Activated CD4-positive, alpha-beta T cell treated with anti-CD3 and anti-CD28 coated beads, Interleukin-2, amount 50 U/mL, for 1 hour (primary cell): ENCODE measurements at places on chromosomes 3 and 15.

DNA sequence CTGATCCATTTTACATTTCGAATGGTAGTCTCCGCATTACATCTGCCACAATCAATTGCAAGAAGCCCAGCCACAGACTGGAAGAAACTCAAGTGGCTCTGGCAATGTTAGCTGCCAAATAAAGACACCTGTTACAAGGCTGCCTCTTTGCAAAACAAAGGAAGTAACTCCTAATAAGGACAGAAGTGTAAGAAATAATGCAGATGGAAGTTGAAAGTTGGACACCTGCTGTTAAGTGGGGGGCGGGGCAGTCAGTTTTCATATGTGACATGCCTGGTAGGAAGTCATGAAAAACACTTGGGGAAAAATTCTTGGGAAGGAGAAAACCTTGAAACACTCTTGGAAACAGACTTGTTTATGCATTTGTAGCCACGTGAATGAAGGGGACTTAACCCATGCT lies 54.1 kb upstream of the ATP2C1 start:
- DNase-seq: no peak

- no peak for DNase-seq
Measured at GRCh38 chr3:134446800-134447199, 39.0 kb downstream of the ANAPC13 start.

- no peak for DNase-seq
Measured at GRCh38 chr3:55189359-55189801, 261.5 kb upstream of the LRTM1 start.

DNA sequence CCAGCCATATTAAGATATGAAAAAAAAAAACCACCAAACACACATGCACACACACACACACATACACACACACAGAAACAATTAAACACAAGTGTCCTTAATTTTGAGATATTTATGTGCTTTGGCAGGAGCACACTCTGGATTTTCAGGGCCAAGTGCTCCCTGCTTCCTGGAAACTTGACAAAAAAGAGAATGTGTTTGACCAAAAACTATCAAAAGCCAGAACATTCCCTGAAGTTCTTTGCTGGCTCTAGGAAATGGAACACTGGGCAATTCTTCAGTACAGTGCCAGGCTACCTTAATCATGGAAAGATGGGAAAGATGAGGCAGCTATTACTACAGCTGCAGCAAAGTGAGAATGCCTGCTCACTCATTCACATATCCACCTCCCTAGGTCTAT lies 44.6 kb downstream of the P3H2 start:
- no peak for DNase-seq

DNA sequence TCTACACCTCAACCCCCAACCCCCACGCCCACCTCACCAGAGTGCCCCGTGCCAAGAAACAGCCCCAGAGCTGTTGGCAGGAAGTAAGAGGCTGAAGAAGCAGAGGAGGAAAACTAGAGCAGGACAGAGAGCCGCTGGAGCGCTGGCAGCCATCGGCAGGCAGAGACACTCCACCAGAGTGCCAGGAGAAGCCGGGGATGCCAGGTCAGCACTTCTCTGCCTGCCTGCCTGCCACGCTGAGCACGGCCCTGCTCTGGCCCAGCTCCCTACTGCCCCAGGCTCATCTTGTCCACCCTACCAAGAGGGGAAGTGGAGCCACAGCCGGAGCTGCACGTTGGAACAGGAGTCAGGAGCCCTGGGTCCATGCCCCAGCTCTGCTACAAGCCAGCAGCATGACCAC lies 29.7 kb downstream of the CACNA2D2 start:
- no peak for DNase-seq

DNA sequence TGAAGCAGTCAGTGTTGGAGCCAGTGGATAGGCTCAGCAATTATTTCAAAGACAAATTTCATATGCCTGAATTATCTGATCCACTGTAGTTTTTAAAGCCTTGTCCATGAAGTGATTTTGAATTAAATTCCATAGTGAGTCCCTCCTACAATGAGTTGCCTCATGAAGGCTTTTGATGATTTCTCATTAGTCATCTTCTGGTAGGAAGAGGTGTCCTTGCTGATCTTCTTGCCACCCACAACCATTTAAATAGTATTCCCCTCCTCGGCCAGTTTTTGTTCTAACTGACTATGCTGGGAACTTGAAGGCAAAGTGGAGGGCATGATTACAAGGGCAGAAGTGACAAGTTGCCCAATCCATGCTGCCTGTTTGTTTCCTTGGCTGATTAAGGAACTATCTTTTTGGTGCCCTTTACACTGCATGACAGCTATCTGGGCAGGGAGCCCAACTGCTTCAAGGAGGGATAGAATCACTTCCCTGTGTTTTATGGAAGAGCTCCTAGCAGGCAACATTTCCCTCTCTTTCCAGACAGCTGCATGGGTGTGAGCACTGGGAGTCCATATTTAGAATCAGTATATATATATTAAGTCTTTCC lies 617.5 kb downstream of the ZPLD1 start:
- DNase-seq: no peak

GRCh38 chr3:69304396-69304795 lies 81.5 kb downstream of the FRMD4B start:
- DNase-seq: no peak

DNA sequence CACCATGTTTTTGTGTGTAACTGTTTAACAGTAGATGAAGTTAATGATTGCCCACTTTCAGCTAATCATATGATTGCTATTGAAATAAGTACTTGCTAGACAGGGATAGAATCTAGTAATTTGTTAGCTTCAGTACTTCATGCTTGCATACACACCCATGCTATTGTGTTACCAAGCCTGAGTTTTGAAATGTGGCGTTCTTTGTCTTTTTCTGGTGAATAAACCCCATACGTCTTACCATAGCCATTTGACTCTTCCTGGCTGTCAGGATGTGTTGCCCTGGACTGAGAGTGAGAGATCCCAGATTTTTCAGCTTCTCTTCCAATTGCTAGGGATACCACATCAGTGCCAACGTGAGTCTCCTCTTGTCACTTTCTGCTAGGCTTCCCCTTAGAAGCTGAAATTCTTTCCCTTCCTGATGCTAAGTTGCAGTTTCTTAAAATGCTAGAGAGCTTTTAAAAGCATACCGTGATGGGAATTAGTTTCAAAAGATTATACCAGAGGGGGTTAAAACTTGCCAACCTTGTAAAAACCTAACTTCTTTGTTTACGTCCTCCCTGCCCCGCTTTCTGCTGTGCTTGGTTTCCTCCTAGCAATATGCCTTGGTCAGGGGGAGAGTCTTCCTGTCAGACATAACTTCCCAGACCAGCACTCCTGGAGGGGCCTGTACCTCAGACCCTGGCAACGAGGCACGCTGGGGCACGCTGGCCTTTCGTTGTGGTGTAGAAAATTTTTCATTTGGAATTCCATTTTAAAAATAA lies 62.9 kb upstream of the ULK4 start:
- no peak for DNase-seq

DNA sequence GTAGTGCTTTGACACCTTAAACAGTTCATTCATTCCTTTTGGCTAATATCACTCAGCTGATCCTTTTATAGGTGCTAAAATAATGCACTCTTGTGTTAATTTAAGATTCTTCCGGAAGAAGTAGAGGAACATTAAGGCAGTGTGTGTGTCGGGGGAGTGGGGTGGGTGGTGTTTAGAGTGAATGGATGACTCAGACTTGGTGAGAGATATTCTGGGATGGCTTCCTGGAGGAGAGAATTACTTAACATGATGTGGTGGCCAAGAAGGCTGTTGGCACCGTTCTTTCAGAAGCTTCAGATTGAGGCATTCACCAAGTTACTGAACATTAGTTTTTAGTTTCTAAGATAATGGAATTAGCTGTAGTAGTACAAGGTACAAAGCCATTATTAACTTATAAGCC lies 125.6 kb upstream of the ROPN1 start:
- DNase-seq: no peak

GRCh38 chr3:59261009-59261408 lies 211.2 kb upstream of the CFAP20DC start:
- DNase-seq: no peak

DNA sequence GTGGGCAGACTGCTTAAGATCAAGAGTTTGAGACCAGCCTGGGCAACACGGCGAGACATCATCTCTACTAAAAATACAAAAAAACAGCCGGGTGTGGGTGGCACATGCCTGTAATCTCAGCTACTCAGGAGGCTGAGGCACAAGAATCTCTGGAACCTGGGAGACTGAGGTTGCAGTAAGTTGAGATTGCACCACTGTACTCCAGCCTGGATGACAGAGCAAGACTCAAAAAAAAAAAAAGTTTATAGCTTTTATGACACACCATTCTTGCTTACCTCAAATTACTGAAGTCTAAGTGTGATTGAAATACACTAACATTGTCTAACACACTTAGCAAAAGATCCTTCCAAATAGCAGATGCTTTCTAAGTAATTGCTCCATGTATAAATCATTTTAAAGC lies 207.6 kb downstream of the STAG1 start:
- no peak for DNase-seq

GRCh38 chr3:186386883-186387560 lies 25.0 kb upstream of the DGKG start:
- no peak for DNase-seq

- DNase-seq: no peak
Measured at GRCh38 chr15:79513417-79513816, 81.3 kb downstream of the MINAR1 start.

DNA sequence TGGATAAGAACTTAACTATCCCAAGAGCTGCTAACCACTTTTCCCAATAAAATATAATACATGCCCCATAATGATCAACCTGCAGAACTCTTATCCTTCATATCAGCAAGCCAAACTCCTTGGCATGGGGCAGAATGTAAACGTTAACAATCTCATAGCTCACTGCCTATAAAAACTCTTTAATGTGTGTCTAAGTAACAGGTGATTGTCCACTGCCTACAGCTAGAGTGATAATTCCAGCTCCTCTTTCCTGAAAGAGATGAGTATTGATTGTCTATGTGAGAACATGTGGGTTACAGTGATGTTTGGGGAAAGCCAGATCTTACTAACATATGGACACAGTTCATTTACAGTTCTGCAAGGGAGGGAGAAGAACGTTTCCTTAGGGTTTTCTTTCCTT lies 11.3 kb upstream of the GLCE start:
- no peak for DNase-seq
